ENCODE measurements at places on chromosomes 13 and 19.

DNA sequence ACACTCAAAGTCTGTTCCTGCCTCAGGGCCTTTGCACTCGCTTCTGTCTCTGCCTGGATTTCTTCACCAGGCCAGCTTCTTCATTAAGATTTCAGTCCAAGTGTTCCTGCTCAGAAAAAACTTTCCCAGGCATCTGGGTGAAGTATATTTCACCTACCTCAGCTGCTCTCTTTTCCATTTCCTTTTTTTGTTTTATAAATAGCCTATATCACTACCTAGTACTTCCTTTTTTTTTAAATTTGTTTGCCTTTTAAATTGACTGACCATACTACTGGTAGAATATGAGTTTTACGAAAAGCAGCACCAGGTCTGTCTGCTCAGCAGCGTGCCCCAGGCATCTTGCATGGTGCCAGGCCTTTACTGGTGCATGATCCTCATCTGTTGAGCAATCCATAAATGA, 1064.4 kb downstream of the UQCRFS1 start:
- no peak for DNase-seq

DNA sequence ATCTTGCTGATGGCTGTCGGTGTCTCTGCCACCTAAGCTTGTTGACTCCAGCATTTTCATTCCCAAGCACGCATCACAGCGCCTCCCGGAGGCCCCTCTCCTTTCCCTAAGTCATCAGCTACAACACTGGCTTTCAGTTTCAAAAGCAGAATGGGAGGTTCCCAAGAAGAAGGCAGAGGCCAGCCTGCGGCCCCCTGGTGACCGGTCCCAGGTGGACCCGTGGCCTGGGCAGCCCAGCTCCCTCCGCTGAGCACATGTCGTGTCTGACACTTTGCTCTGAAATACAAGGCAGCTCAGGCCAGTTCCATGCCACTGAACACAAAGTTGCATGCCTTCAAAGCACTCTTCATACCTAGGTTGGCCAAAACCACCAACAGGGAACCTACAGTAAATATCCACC, 8.5 kb downstream of the MLLT1 start:
- DNase-seq, result no peak

- DNase-seq, result no peak
Measured at GRCh38 chr13:114124431-114124830, 8.0 kb downstream of the RASA3 start.

DNA sequence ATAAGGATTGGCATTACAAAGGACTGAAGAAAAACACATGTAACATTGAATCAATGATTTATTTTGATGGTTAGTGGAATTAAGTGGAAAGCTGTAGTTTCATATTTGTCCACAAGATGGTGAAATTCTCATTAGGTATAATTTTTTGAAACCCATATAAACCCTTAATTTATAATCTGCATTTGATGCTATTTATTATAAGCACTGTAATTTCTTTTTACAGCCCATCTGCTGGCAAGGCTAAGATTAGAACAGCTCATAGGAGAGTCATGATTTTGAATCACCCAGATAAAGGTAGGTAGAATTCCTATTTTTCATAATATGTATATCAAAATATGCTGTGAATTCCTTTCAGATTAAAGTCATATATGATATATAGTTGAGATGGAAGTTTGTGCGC, 62.2 kb downstream of the DNAJC15 start:
- no peak for DNase-seq

- no peak for DNase-seq
Measured at GRCh38 chr19:51448411-51449016, 9.7 kb downstream of the SIGLEC8 start.

DNA sequence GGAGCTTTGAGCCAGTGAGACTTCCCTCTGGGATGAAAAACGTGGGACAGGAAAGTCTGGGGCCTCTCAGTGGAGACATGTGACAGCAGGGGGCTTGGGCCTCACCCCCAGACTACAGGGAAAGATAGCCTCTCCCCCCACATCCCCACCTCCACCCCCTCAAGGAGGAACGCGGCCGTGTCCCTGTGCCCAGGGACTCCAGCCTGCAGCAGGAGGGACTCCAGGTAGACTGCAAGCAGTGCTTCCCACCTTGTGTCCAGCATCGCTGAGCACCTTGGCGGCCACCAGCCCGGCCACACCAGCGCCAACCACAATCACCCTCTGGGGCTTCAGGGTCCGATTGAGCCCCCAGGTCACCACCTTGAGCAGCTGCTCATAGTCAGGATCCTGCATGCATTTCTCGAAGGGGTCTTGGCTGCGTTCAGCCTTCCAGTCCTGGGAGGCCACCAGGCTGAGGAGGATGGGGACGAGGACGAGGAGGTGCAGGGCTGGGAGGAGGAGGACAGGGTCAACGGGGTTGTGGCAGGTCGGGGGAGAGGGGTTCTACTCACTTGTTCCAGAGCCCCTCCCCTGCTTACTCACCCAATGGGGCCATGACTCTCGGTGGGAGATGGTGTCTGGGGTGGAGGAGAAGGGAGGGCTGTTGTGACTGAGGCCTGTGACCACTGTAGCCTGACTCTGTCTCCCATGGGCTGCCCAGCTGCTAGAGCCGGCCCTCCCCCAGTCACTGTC, 955 bp downstream of the IL4I1 start:
- no peak for DNase-seq

DNA sequence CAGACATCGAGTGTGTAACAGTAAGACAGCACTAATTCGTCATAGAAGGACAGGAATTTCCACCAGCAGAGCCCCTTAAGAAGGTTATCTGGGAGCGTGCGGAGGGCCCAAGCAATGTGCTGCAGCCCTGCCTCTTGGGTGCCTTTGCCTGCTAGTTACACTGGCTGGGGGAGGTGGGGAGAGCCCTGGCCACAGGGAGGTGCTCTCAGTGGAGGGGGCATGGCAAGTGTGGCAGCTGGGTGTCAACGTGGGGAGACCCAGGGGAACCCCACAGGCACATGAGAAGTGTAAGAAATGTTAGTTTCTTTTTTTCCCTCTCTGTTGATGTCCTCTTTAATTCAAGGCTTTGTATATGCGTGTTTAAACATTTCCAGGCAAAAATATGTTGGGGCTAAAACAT, 50.9 kb upstream of the TMTC4 start:
- DNase-seq, result no peak

- DNase-seq, result no peak
Measured at GRCh38 chr19:5478241-5478924, 23.2 kb downstream of the ZNRF4 start.

DNA sequence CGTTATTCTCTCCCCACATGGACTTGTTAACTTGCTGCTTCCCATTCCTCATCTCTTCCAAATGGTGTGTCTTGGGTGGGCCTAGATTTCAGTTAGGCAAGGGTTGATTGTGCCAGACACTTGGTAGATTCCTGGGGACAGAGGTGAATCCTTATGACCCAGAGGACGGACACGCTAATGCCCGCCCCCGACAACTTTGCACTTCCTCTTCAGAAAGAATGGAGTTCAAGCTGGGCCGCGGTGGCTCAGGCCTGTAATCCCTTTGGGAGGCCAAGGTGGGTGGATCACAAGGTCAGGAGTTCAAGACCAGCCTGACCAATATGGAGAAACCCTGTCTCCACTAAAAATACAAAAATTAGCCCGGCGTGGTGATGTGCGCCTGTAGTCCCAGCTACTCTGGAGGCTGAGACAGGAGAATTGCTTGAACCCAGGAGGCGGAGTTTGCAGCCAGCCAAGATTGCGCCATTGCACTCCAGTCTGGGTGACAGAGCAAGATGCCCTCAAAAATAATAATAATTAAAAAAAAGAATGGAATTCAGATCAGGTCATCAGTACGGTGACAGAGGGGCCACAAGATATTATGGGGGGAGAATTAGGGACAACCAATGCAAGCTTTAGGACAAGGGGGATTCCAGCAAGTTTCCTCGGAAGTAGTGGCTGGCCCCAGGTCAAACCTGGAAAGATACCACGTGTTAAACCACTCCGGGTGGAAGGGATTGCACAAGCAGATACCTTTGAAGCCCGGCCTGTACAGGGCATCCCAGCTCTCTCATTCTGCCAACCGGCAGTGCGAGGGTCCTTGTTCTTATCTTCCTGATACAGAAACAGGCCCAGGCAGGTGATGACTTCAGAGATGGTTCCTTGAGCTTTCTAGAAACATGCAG, 2.7 kb downstream of the MYO9B start:
- no peak for DNase-seq

GRCh38 chr19:46090444-46090843, 34.0 kb downstream of the IGFL3 start:
- no peak for DNase-seq

GRCh38 chr13:99041337-99041736, 63.5 kb upstream of the DOCK9 start:
- DNase-seq, result no peak
